ENCODE measurements at places on chromosomes 11 and 22.

DNA sequence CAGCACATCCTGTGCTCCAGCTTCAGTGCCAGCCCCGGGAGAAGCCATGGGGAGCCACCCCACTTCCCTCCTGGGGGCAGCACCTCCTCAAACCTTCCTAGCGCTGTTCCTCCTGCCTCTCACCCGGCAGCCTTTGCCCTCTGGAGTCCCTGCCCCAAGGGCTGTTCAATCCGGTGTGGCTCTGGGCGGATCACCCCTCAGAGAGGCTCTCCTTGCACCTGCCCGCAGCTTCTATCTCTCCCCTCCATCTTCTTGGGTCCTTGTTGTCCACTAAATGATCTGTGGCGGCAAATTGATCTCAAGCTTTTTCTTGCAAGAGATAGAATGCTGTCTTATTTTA lies 18.1 kb upstream of the CDKN1C start:
- no peak for DNase-seq

GRCh38 chr11:65357856-65358356 lies 3.4 kb downstream of the TIGD3 start:
- DNase-seq, result no peak

- DNase-seq, result no peak
Measured at GRCh38 chr11:114153224-114153623, 93.7 kb downstream of the ZBTB16 start.

- DNase-seq, result no peak
Measured at GRCh38 chr11:11419747-11420146, 66.7 kb upstream of the CSNK2A3 start.

GRCh38 chr22:43292630-43293018 lies 50.5 kb downstream of the SCUBE1 start:
- DNase-seq, result no peak

DNA sequence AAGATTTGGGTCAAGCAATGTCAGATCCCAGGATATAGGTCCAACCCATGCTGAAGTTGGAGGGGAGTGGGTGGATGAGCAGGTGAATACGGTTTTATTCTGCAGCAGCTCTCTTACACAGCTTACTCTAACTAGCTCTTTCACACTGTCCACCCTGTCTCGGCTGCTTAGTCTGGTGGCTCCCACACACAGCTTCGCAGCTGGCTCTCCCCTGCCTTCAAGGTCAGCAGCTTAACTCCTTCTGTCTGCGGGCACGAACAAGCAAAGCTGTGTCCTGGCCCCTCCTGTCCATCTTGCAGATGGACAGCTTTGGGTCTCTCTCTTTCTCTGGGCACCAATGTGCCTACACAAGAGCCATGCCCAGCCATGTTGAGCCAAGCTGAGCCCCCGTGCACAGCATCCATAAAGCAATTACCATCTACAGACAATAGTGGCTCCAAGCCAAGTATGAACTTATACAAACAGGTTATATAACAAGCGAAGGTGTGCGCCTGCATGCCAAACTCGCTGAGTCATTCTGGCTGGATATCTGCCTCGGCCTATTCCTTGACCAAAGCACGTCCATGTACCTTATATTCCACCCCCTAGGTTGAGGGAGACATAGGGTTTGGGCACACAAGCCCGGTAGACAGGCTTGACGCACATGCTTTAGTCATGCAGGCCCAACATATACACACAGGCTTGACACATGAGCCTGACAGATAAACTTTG lies 1307.8 kb upstream of the RAG2 start:
- DNase-seq, result no peak

DNA sequence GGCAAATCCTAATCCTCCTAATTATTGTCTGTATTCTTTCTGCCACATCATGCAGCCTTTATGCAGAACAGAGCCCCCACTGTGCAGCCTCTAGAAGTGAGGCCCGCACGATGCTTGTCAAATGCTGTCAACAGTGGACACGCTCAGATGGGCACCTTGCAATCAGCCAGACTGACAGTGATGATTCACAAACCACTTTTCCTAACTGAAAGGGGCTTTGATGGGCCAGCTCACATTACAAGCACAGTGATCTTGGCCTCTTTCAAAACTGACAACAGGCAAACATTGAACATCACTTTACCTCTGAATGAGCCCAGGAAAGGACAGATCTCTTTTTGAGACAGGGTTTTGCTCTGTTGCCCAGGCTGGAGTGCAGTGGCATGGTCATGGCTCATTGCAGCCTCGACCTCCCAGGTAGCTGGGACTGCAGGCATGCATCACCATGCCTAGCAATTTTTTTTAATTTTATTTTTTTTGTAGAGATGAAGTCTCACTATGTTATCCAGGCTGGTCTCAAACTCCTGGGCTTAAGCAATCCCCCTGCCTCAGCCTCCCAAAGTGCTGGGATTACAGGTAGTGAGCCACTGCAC lies 18.0 kb upstream of the E2F8 start:
- DNase-seq, result no peak

DNA sequence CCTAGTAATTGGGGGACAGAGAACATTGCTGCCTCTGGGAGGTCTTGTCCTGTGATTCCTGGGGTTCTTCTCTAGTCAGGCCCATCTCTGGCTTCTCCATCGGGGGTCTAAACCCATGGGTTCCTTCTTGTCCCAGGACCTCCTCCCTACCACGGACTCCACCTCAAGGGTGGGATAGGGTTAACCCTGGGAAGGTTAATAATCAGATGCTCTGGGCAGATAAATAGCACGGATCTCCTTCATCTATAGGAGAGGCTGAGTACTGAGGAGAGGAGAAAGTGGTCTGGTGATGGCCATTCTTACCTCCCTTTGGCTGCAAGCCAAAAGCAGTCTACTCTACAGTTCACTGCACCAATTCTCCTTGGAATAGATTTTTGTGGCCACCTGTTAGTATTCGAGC lies 10.5 kb downstream of the HEPHL1 start:
- no peak for DNase-seq

DNA sequence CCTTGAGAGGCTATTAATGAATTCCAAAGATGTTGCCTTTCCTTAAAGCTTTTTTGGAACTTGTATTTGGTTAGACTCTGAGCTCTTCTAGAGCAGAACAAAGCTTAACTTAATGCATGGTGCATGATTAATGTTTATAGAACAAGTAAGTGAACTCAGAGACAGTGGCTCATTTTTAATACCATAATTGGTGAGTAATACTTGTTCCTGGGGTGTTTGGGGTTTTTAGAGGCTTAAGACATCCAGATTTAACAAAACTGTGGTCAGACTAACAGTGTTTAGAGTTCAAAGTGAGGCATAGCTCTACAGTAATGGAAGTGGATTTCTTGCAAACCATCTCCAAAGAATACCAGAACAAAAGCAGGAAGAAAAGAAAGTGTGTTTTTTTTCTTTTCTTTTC lies 73.7 kb upstream of the CTSC start:
- peak; percentile 90 for DNase-seq

DNA sequence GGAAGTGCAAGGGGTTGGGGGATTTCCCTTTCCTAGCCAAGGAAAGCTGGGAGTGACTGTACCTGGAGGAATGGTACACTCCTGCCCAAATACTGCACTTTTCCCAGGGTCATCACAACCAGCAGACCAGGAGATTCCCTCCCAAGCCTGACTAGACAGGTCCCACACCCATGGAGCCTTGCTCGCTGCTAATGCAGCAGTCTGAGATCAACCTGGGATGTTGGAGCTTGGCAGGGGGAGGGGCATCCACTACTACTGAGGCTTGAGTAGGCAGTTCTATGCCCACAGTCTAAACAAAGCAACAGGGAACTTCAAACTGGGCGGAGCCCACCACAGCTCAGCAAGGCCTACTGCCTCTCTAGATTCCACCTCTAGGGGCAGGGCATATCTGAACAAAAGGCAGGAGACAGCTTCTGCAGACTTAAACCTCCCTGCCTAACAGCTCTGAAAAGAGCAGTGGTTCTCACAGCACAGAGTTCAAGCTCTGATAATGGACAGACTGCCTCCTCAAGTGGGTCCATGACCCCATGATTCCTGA lies 58.5 kb downstream of the SLC22A9 start:
- no peak for DNase-seq

GRCh38 chr22:27045103-27045947 lies 387.9 kb downstream of the MIAT start:
- peak; percentile 70 for DNase-seq

DNA sequence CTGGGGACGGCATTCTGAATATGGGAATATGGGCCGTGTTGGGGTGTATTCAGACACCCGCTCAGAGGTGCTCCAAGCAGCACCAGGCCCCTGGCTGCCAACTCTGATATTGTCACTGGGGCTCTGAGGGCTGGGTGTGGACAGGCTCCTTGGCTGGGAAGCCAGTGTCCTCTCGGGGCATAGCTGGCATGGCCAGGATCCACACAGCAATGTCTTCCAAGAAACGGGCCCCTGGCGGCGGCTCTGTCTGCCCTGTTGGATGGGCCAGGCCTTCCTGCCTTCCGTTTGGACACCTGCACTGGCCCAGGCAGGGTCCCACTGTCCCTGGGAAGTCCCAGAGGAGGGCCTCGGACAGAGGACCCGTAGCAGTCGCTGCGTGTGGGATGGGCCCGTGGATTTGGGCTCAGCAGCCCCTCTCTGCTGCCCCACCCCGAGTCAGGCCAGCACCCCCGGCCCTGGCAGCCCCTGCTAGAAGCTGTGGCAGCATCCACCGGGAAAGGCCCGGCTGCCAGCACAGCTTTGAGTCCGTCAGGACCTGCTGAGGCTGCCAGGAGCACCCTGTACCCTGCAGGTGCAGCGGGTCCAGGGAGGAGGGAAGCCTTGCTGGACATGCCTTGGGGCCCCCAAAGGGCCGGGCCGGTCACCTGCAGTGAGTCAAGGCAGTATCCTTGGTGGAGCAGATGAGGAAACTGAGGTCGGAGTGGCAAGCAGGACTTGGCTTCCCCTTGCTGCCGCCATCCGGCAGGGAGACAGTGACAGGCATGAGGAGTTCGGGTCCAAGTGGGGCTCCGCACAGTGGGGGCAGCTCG lies 4.1 kb downstream of the PANX2 start:
- DNase-seq, result no peak

DNA sequence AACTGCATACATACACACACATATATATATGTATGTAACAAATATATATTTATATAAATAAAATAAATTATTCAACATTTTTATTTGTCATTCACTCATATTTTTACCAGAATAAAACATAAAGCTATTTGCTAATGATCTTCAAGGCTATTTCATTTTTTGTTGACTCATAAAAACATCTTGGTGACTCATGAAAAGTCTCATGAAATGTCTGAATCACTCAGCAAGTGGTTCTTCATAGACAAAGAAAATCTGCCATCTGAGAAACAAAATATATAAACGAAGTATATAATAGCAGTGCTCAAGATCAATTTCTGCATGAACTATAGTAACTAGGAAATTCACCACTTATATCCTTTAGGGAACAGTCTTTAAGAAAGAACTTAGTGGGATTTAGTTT lies 764.8 kb upstream of the FAT3 start:
- DNase-seq, result no peak

- DNase-seq, result peak; percentile 25
Measured at GRCh38 chr11:128904656-128905344, 13.6 kb downstream of the KCNJ5 start.

DNA sequence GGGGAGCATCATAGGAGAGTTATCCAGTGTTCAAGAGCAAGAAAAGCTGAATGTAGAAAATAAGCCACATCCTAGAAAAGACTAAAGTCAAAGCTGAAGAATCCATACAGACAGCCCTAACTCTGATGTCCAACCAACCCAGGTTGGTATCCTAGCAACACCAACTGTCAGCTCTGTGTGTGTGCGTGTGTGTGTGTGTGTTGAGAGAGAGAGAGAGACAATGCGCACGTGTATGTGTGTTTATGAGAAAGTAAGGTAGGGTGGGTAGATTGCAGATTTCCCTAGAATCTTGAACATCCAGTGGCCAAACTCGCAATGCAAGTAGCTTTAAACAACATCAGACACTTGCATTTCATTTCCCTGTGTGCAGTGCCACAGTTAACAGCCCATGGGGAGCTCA lies 274.9 kb downstream of the FAM181B start:
- DNase-seq, result no peak

DNA sequence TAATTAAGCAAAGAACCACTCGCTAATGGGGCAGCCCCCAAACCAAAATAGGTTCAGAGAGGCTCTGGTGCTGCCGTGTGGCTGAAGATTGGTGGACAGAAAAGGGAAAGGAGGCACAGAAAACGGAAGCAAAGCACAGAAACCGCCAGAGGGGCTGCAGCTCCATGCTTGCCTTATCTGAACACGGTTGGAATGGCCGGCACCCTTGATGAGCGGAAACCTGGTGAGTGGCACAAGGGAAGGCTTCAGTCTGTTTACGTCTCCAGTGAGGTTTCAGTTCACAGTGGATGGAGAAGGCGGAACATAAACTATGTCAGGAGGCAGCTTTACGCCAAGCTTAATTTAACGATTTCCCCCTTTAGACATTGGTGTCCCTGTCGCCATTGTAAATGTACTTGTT lies 5.2 kb upstream of the PRR33 start:
- DNase-seq, result no peak

GRCh38 chr11:84430661-84431060 lies 1144.5 kb upstream of the CCDC90B start:
- DNase-seq, result no peak

DNA sequence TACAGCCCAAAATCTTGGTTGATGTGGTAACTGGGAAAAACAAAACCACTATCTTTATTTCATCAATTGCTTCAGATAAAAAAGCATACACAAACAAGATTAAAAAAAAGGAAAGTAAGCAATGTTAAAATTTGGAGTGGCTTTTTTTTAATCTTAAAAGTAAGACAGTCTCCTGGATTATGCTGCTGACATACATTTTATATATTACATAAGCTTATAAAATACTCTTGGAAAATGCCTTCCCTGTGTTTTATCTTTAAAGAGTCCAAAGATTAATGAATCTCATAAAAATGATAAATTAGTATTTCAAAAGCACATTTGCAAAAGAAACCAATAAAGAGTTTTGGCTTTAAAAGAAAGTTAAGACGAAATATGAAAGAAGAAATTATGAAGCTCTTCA lies 132.7 kb downstream of the DLG2 start:
- no peak for DNase-seq

DNA sequence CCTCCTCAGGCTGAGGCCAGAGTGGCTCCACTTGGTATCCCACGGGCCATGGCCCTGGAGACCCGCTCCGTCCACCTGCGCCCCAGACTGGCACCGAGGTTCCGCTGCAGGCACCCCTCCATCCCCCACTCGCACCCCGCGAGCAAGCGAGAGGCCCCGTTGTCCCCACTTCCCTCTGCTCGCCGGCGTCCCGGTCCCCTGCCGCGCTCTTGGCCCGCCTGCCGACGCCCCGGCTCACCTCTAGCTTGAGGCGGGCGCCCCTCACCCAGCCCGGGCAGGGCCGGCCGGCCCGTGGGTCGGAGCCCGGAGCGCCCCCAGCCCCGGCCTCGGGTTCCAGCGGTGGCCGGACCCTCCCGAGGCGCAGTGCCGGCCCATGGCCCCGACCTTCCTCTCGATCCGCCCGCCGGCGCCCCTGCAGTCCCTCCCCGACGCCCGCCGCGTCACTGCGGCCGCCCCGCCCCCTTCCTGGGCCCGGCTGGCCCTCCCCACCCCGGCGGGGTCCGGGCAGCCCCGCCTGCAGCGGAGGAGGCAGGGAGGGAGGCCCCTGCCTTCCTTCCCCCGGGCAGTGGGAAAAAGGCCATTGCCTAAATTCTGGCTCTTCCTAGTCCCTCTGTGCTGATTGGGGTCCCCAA lies at the start of gene PITPNM1:
PITPNM1 (minus strand) TSS at position 414 of the 632 bp plus-strand sequence. CDS start 1,183 bp downstream, outside the sequence.
- DNase-seq, result peak; percentile 69

Measured in EH (cell line).